ENCODE measurements at places on chromosomes 7 and 10. TPM values are rescaled to one million over a fixed set of nuclear protein-coding genes. Genes with fewer than 3 reads are reported as not detected.

DNA sequence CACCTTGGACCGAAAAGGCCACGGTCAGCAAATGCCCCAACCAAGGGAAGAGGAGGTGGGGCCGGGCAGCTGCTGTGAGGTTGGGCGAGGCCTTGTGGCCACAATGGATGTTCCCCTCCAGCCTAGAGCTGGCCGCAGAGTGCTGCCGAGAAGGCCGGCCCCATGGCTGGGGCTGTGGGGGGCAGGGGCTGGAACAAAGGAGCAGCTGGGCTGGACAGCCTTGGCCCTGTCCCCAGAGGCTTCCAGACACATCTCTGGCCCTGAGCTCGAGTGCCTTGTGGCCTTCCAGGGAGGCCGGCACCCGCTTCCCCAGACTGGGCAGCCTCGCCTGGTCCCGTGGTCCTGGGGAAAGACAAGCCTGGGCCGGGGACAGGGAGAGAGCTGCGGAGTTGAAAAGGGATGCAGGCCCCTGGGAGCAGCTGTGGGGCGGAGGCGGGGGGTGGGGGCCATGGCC, 88.0 kb downstream of the PDGFA start:
- no peak for DNase-seq

The DPYSL4 gene
- polyA plus RNA-seq = 9.0 TPM

The FAM221A gene
- 3.5 TPM for polyA plus RNA-seq

The PNLIPRP3 gene
- not detected for polyA plus RNA-seq

GRCh38 chr7:66841898-66842297, 79.1 kb upstream of the TMEM248 start:
- DNase-seq = no peak

The AKR1C4 gene
- not detected for polyA plus RNA-seq

All from AG04450 (cell line).